ENCODE measurements at places on chromosomes 2 and 18. TPM values are rescaled to one million over a fixed set of nuclear protein-coding genes. Genes with fewer than 3 reads are reported as not detected.
A peak's percentile ranks its signal among the peaks of the same experiment; 100 is the strongest.

Gene LINC00305
- total RNA-seq = 5.1 TPM

Gene UGT1A8
- 0.18 TPM for total RNA-seq

Gene ERCC3
- 42.5 TPM for total RNA-seq

Gene CD207
- total RNA-seq = not detected

Gene ZSWIM2
- total RNA-seq = not detected

Gene TP53I3
- total RNA-seq = 3.4 TPM

DNA sequence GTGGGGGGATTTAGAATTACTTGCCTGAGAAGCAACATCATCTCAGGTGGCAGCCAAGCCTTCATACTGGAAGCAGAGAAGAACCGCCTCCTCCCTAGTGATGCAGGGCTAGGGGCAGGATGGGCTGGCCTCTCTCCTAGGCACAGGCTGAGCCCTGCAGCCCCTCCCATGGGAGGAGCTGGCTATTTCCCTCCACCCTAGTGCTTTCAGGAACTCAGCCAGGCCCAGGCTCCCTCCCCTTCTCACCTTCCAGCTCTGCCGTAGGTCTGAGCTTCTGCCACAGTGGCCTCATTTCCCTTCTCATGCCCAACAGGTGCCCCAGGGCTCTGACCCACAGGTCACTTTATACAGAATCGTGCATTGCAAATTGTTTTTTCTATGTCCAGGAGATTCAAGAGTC, 31.0 kb downstream of the CENPA start:
- H3K4me1 ChIP-seq = no peaks in the 10 kb centered on the region
- no peak overlapping the region for H3K4me3 ChIP-seq
- H3K27ac ChIP-seq = no peak overlapping the region

GRCh38 chr2:237601453-237602116, 11.1 kb upstream of the RAB17 start:
- DNase-seq = no peak
- no peak overlapping the region for H3K27ac ChIP-seq
- H3K36me3 ChIP-seq = no peaks in the 10 kb centered on the region
- no peak overlapping the region for H3K4me3 ChIP-seq
- H3K4me1 ChIP-seq = peaks cover 12% of the 10 kb centered on the region

DNA sequence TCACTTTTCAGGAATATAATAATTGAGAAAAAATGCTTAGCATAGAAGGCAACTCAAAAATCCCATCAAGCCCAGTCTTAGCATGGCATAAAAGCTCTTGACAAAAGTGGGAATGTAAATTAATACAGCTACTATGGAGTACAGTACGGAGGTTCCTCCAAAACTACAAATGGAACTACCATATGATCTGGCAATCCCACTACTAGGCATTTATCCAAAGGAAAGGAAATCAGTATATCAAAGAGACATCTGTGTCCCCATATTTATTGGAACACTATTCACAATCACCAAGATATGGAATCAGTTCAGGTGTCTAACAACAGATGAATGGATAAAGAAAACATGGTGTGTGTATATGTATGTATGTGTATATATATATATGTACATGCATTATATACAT, 28.8 kb downstream of the ITGAV start:
- no peak for DNase-seq
- H3K36me3 ChIP-seq = no peaks in the 10 kb centered on the region
- H3K27me3 ChIP-seq = no peaks in the 10 kb centered on the region

DNA sequence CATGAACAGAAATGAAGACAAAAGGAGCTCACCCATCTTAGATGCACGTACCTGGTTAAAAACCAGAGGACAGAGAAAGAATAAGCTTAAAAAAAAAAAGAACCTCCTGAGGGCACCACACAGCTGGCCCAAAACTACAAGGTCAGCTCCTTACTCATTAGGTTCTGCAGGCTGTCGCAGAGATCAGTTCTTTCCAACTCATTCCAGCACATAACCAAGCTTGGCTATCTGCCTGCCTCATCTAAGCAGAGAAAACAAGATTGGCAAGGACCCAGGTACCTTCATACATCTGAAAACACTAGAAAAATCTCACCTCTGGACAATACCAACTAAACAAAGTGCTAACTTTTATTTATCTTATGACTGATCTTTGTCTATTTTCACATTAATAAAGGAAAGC, 89.9 kb downstream of the NOL10 start:
- no peak for DNase-seq
- no peaks in the 10 kb centered on the region for H3K4me1 ChIP-seq
- no peak overlapping the region for H3K27ac ChIP-seq
- no peak overlapping the region for H3K4me3 ChIP-seq

DNA sequence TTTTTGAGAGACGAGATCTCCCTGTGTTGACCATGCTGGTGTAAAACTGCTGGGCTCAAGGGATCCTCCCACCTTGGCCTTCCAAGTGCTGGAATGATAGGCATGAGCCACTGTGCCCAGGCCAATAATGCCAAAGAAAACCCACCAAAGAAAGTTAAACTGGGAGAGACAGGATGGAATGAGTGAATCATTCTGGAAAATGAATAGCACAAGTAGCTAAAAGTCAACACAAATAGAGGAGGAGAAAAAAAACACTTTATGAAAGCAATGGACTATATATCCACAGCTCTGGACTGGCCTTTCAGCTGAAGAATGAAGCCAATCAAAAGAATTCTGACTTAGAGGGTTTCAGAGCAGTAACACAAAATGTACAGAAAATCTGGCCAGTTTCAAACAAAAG, 23.9 kb downstream of the IAH1 start:
- peaks cover 66% of the 10 kb centered on the region for H3K36me3 ChIP-seq
- H3K4me3 ChIP-seq = no peak overlapping the region
- H3K27ac ChIP-seq = no peak overlapping the region
- no peaks in the 10 kb centered on the region for H3K27me3 ChIP-seq
- no peaks in the 10 kb centered on the region for H3K4me1 ChIP-seq
- DNase-seq = no peak

GRCh38 chr2:240459401-240460252, 24.2 kb downstream of the GPC1 start:
- no peaks in the 10 kb centered on the region for H3K4me1 ChIP-seq
- H3K27me3 ChIP-seq = no peaks in the 10 kb centered on the region
- no peak for DNase-seq
- no peaks in the 10 kb centered on the region for H3K36me3 ChIP-seq

DNA sequence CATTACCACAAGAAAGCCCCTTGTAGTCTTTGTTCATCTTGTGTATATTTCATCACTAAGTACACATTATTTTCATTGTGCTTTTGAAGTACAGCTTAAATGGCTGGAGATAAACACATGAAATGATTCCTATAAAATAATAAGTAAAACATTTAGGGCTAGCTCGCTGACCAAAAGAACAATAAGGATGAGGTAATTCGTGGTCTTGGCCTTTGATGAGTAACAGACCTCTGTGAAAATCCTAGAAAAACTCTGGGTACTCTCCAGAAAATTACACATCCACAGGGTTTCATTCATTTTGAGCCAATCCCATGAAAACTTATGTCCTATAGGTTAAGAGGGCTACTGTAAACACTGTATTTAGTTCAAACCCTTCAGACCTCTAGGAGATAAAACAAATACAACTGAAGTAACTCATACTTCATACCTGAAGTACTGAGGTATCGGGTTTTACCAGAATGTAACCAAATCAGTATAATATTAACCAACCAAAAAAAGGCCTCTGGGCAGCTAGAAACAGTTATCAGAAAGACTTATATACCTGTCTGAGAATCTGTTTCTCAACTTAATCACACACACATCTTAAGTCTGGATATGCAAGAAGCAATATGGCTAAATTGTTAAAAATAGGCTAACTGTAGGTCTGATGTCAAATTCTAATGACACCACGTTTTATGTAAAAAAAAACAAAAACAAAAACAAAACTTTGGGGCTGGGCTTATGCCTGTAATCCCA, 31.0 kb downstream of the CFAP36 start:
- no peaks in the 10 kb centered on the region for H3K4me1 ChIP-seq
- no peak overlapping the region for H3K4me3 ChIP-seq
- no peaks in the 10 kb centered on the region for H3K27me3 ChIP-seq
- no peak overlapping the region for H3K27ac ChIP-seq
- H3K36me3 ChIP-seq = peaks cover 24% of the 10 kb centered on the region

- H3K4me3 ChIP-seq = no peak overlapping the region
- H3K27me3 ChIP-seq = no peaks in the 10 kb centered on the region
- peaks cover 15% of the 10 kb centered on the region for H3K4me1 ChIP-seq
Measured at GRCh38 chr2:223943561-223944008, 1.6 kb downstream of the WDFY1 start.

- H3K4me1 ChIP-seq = no peaks in the 10 kb centered on the region
- no peak overlapping the region for H3K27ac ChIP-seq
- no peak for DNase-seq
Measured at GRCh38 chr2:190576573-190576972, 42.1 kb upstream of the NEMP2 start.

DNA sequence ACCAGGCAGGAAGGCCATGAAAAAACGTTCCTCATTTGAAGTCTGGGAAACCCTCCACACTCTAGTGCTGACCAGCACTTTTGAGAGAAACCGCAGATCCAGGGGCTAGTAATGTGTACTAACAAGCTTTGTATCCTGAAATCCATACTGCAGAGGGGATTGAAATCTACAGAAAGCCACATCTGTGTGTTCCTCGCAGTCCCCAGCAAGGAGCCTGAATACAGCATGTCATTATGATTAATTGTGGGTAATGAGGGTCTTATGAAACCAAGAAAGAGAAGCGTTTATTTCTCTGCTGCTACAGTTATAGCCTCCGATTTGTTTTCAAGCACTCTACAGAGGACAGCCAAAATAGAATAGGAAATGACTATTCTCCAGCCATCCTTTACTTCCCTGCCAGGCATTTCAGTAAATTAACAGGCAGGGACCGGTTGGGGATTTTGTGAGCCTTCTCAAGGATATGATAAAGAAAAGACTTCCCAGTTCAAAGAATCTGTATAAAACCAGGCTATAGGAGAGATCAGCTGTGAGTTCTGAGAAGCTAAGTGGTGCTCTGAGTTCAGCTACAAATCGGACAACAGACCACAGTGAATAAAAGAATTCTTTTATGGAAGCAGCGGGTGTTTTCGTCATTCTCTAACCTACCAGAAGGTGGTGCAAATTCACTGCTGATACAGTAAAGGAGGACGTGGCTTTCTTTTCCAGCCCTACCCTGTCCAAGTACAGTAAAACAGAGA, 133.4 kb downstream of the INSIG2 start:
- no peak overlapping the region for H3K4me3 ChIP-seq
- peak; percentile 83 for DNase-seq
- H3K4me1 ChIP-seq = peaks cover 10% of the 10 kb centered on the region
- no peaks in the 10 kb centered on the region for H3K27me3 ChIP-seq
- no peaks in the 10 kb centered on the region for H3K36me3 ChIP-seq
- no peak overlapping the region for H3K27ac ChIP-seq

GRCh38 chr2:207328944-207329386, 163.2 kb upstream of the KLF7 start:
- peak; percentile 64 for DNase-seq
- no peak overlapping the region for H3K4me3 ChIP-seq
- H3K27ac ChIP-seq = no peak overlapping the region

- no peak overlapping the region for H3K27ac ChIP-seq
- no peaks in the 10 kb centered on the region for H3K27me3 ChIP-seq
- no peaks in the 10 kb centered on the region for H3K4me1 ChIP-seq
- DNase-seq = no peak
- no peak overlapping the region for H3K4me3 ChIP-seq
- peaks cover 26% of the 10 kb centered on the region for H3K36me3 ChIP-seq
Measured at GRCh38 chr2:39736640-39737039, 42.4 kb downstream of the THUMPD2 start.

- H3K36me3 ChIP-seq = no peaks in the 10 kb centered on the region
- no peak overlapping the region for H3K27ac ChIP-seq
- H3K4me1 ChIP-seq = no peaks in the 10 kb centered on the region
Measured at GRCh38 chr18:24246143-24246542, 107.3 kb downstream of the CABYR start.

DNA sequence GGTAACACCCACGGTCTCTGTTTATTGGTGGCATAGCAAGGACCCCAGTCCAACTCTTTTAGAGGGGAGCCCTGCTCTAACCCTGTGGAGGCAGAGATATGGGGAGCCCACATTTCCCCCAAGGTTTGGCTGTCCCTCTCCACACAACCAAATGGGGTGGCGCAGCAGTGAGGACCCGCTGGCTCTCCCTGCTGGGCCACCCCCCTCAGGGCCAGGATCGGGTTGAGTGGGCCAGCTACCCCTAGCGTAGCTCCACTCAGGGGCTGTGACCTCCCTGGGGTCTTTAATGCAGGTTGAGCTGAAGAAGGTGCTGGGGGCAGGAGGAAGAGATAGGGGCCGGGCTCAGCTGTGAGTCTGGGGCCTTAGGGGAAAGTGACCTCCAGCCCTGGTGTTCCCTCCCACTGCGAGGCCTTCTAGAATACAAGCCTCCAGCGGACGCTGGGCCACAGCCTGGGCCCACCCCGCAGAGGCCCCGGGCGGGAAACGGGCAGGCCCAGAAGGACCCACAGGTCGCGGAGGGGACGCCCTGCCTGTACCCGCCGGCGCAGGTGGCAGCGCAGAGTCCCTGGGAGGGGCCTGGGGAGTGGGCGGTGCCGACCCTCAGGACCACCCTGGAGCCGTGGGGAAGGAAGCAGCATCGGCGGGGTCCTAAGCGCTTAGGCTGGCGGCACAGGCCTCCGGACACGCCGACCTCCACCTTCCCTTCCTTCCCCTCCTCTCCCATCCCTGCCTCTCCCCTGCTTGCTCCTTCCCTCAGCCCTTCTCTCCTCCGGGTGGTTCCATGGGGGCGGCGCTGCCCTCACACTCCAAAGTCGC, 9.6 kb downstream of the CROCC2 start:
- peaks cover 8% of the 10 kb centered on the region for H3K4me1 ChIP-seq
- no peaks in the 10 kb centered on the region for H3K27me3 ChIP-seq
- no peak overlapping the region for H3K27ac ChIP-seq
- no peak overlapping the region for H3K4me3 ChIP-seq
- no peak for DNase-seq

DNA sequence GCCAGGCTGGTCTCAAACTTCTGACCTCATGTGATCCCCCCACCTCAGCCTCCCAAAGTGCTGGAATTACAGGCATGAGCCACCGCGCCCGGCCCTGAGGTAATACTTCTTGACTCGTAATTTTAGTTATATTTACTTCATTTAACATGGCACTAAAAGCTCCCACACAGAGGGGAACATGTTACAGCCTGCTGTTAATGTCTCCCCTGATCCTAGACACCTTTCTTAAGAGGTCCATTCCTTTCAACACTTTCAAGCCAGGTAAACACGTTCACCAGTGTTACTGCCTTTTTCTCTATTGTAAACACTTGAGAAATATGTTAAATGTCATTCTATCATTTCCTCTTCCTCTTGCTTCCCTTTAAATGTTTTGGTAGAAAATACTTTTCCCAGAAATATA, 161.4 kb downstream of the METTL4 start:
- H3K4me3 ChIP-seq = no peak overlapping the region
- no peaks in the 10 kb centered on the region for H3K36me3 ChIP-seq

- H3K4me3 ChIP-seq = no peak overlapping the region
- no peaks in the 10 kb centered on the region for H3K4me1 ChIP-seq
- H3K36me3 ChIP-seq = no peaks in the 10 kb centered on the region
- no peak overlapping the region for H3K27ac ChIP-seq
- no peaks in the 10 kb centered on the region for H3K27me3 ChIP-seq
Measured at GRCh38 chr2:96960153-96960961, 26.0 kb downstream of the FAM178B start.

- no peak overlapping the region for H3K4me3 ChIP-seq
- no peaks in the 10 kb centered on the region for H3K27me3 ChIP-seq
- H3K4me1 ChIP-seq = no peaks in the 10 kb centered on the region
- no peaks in the 10 kb centered on the region for H3K36me3 ChIP-seq
- no peak overlapping the region for H3K27ac ChIP-seq
- DNase-seq = no peak
Measured at GRCh38 chr18:8277270-8277669, 332.0 kb upstream of the RAB12 start.

GRCh38 chr2:178865999-178866398, 58.8 kb upstream of the TTN start:
- H3K27me3 ChIP-seq = no peaks in the 10 kb centered on the region
- no peak overlapping the region for H3K4me3 ChIP-seq
- no peaks in the 10 kb centered on the region for H3K36me3 ChIP-seq
- no peak for DNase-seq

Measured in Karpas-422 (cell line).